Right atrium auricular region (tissue), 2 donors: ENCODE measurements at places on chromosomes 3 and 15.

- DNase-seq = no peak
Observed at GRCh38 chr3:108215871-108216270, 6.4 kb downstream of the IFT57 start.

DNA sequence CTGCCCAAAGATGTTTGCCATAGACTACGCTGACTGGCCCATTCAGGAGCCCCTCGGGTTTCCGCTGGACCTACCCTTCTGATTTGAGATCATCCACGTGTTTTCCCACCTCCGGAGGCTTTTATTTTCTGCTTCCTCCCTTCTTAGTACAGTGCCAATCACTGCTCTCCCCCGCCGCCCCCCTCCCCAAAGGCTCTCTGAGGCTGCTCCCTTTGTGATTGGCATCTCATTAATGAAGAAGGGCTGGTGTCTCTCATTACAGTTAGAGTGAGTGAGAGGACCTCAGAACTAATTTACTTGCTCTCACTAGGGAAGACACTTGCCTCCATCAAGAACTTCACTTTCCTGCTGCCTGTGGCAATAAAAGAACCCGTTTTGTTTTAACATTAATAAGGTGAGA, 284.7 kb upstream of the ICE2 start:
- DNase-seq = no peak

DNA sequence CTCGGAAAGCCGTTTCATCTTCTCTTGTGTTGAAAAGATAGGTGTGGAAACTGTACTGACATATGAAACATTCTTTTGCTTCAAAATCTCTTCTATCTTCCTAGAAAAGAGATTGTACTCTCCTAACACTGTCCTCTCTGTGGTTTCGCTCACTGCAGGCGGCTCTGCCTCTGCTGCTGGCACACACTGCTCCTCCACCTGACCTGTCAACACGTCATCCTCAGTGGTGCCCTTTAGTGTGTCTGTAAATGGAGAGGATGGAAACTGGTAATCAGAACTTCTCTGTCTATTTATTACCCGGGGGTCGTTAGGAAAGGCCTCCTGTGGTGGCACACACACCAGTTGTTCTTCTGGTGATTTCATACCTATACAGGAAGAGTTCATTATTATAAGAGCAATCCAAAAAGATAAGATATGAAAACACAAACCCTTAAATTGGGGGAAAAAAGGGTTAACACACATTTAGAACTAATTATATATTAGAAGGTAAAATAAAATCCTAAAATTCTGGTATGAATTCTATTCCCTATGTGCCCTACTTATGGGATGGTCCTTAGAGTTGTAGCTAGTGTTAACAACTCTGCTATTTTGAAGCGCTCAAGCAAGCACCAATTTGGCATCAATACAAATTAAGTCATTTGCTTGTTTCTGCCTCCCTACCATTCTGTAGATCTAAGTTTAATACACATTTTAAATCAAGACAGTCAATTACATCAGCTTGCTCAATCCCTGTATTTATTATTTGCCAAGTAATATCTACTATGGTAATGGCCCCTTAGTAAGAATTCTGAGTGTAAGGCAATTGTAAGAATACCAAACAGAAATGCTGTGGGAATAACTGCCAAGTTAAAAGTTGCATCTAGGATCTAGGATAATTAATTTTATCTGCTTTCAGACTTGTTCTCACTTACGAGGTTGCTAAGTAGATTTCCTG, 49.2 kb downstream of the TASOR start:
- no peak for DNase-seq

GRCh38 chr3:139477710-139478640, 1.7 kb upstream of the RBP2 start:
- no peak for DNase-seq

DNA sequence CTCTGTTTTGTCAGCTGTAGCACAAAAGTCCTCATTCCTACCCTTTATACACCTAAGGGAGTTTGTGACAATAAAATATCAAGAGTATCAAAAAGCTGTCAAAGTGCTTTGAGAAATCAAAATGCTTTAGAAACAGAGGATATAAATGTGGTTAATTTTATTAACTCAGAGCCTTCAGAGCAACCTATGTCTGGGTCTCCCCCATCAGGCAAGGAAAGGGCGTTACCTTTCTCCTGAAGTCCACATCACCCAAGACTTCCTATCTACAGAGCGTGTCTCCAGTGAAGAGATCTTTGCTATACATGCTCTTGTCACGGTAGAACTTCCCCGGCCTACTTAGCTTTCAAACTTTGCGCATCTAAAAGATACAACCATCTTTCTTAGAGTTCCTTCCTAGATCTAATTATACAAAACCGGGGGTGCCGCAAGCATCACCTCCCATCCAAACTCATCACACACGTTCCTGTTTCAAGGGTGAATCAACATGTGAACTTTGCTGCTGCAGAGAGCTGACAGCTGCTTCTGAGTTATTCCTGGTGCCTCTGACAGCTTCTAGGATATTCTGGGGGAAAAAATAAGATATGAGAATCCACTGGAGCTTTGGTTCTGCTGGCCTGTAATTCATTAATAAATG, 93.0 kb downstream of the RARB start:
- DNase-seq = no peak

DNA sequence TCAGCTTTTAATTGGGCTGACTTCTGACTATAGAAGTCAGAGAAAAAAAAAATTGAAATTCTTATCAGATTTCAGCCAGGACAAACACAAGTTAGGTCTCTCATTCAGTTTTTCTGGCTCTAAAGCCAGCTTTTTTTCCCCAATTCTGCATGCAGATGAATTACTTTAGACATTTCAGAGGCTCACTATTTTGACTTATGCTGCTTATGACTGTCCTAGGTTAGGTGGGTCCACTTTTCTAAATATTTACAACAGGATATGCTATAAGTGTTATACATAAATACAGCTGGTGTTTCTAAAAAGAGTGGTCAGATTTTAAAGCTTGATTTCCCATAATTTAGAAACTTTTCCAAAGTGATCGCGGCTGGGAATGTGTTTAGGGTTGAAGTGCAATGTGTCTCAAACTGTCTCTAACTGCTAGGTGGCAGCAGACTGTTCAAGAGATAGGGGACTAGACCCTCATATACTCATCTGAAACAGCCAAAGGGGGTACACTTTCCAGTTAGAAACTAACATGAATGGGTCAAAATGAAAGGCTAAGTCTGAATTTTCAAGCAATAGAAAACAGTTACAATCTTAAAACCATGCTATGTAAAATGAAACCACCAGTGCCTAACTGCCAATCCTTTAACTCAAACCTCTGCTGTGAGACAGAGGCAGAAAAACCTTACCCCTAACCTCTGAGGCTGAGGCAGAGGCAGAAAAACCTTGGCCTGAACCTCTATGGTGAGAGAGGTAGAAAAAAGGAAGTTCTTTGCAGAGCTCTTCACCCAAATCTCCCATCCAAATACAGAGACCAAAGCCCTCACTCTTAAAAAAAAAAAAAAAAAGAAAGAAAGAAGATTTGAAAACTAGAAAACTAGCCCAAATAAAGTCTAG, 596.0 kb downstream of the NTRK3 start:
- no peak for DNase-seq

DNA sequence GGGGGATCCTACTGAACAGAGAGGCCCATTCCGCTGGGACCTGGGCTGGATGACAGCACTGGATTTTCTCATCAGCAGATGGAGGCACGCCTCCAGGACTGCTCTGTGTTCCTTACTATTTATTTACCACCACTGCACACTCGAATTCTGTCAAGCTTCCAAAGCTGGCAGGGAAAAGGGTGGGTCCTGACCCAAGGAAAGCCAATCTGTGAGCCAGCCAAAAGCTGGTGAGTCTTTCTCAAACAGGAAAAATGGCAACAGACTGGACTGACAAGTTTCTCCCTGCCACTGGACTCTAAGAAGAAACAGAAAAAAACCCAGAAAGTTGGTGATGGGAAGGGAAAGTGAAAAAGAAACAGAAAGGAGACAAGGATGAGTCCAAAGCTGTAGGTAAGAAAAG, 37.8 kb downstream of the CD47 start:
- DNase-seq = no peak

GRCh38 chr15:66253418-66254088, at the start of gene MEGF11:
Gene MEGF11 (minus strand): TSS chr15:66253750. CDS start chr15:66128403, 125,347 bp downstream.
- DNase-seq = no peak

- DNase-seq = no peak
Observed at GRCh38 chr15:53360881-53361280, 398.6 kb downstream of the WDR72 start.

DNA sequence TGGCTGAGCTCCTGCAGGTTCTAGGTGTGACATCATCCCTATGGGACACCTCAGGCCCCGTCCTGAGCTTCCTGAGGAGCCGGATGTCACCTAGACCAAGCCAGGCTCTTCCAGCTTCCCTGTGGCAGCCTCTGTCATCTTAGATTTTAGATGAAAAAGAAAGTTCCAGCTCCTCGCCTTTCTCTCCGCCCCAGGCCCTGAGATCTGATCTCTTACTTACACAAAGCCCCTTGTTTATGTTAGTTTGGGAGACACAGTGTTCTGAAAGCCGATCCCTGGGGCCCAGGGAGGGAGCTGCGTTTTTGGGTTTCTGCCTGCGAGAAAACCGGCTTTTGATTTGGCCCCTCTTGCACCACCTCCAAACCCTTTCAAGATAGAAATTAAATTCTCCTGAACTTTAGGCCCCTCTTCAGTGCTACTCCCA, 40.2 kb upstream of the FAM107A start:
- peak; percentile 70 for DNase-seq

DNA sequence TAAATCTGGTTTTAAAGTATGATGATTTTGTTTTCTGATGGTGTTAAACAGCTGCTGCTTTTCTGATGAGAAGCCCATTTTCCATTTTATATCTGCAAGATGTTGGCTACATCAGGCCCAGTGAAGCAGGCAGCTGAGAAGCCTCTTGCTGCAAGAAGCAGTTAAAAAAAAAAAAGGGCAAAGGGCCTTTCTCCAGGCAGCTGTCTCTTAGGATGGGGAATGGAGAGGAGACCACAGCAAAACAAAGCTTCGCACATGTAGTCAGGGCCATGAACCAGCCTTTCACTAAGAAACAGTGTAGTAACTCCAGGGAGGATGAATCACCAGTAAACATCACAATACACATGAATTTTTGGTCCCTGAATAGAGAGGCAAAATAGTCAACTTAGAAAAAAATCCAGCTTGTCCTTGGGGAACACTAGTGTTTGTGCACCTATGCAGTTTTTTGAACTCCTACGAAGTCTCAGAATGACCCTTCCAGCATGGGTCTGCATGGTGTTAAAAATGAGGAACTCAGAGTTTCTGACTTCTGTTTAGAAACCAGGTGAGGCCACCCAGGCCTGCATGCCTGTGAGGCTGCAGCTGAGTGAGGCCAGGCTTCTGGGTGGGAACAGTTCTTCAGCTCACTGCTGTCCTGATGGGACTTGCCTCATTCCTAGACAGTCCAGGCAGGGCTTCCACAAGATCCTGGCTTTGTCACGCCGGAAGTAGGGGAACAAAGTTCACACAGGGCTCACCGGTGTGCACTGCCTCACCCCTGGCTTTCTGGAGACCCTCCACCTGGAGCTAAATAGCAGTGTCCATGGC, 518.7 kb downstream of the MCTP2 start:
- DNase-seq = no peak

- DNase-seq = no peak
Observed at GRCh38 chr3:186653080-186653707, 12.6 kb upstream of the HRG start.

GRCh38 chr3:125137358-125138033, 75.1 kb downstream of the SLC12A8 start:
- DNase-seq = no peak

DNA sequence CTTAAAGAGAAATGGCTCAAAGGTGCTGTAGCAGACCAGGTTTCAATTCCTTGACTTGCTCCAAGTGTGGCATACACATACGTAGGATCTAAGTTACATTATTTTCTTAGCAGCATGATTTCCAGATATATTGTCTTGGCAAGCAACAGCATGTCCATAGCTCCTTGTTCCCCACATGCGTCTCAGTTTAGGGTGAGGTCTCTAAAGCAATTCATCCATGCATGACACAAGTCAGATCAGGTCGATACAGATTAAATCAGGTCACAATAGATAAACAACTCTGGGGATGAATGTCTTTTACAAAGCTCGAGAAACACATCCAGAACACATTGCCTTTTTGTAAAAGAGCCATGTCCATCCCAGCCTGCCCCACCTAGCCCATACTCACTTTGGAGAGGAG, 108.9 kb upstream of the ABHD17C start:
- no peak for DNase-seq

DNA sequence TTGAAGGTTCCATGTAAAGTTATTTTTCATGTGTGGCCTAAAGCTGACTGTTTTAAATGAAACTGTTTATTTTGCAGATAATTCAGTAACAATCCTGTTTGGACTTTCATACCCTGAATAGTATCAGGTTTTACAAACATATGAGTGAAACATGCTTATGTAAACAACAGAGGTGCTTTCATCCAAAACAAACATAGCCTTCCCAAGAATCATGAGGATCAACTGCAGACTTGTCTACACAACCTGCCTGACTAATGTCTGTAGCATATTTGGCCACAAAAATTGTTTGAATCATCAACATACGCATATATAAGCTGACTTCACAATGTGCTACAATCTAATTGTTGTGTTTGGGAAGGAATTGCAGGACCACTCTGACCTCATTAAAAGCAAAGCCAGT, 190.4 kb downstream of the DIPK2A start:
- no peak for DNase-seq

- DNase-seq = no peak
Observed at GRCh38 chr3:170499562-170500156, 81.0 kb downstream of the CLDN11 start.

DNA sequence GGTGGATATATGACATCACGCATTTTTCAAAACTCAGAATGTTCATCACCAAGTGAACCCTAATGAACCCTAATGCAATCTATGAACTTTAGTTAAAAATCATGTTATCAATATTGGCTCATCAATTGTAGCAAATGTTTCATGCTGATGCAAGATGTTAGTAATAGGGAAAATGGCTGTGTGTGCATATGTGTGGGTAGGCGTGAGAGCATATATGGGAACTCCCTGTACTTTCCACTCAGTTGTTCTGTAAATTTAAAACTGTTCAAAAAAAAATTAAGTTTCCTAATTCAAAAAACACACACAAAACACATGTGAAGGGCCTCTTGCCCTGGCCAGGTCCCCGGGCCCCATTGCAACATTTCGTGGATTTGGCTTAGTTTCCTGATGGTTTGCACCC, 89.7 kb upstream of the PROK2 start:
- DNase-seq = no peak

DNA sequence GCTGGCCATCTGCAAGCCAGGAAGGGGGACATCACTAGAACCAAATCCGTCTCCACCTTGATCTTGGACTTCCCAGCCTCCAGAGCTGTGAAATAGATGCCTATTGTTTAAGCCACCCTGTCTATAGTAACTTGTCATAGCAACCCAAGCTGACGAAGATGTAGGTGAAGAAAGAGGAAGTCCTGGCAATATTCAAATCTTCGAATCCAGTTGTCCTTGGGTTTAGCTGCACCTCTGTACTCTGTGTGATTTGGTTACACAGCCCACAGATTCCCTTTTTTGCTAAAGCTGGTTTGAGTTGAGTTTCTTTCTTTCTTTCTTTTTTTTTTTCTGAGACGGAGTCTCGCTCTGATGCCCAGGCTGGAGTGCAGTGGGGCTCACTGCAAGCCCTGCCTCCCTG, 68.0 kb upstream of the XCR1 start:
- no peak for DNase-seq

- no peak for DNase-seq
Observed at GRCh38 chr15:101173233-101174119, 78.4 kb downstream of the CHSY1 start.

GRCh38 chr3:46615050-46615775, 2.9 kb downstream of the FAM240A start:
- DNase-seq = no peak
